ENCODE measurements at places on chromosomes 7 and 10.

- DNase-seq = no peak
Observed at GRCh38 chr7:141421306-141421705, 129.9 kb upstream of the AGK start.

DNA sequence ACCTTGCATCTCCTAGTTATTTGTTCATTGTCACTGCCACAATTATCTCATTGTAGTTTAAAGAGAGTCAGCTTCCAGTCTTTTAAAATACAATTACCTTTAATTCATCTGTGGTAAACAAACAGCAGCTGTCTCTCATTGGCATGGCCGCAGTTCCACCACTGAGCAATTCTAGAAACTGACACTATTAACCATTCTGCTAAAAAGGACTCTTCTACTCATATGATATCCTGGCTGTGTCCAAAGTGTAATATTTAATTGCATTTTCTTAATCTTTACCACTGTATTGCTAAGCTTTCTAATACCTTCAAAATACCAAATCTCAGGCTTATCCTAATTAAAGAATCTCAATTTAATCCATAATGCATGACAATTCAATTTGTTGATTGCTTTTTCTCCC, 639.0 kb downstream of the AUTS2 start:
- no peak for DNase-seq

DNA sequence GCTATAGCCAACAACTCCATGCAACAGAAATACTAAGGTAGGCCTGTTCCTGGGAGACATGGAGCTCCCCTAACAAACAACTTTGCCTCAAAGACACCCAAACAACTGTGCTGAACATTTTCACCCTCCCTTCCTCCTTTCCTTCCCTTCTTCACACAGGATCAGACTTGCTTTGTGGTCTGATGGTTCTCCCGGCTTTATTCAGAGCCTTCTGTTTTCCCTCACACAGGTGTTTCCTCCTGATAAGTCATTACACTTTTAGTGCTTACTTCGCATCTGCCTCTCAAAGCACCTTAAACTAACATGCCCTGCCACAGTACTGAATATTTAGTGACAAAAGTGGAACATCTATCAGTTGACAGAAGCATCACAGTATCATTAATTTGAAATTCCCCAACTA, 56.3 kb upstream of the YAE1 start:
- DNase-seq = no peak

GRCh38 chr7:139949629-139950028, 113.1 kb downstream of the PARP12 start:
- DNase-seq = no peak

DNA sequence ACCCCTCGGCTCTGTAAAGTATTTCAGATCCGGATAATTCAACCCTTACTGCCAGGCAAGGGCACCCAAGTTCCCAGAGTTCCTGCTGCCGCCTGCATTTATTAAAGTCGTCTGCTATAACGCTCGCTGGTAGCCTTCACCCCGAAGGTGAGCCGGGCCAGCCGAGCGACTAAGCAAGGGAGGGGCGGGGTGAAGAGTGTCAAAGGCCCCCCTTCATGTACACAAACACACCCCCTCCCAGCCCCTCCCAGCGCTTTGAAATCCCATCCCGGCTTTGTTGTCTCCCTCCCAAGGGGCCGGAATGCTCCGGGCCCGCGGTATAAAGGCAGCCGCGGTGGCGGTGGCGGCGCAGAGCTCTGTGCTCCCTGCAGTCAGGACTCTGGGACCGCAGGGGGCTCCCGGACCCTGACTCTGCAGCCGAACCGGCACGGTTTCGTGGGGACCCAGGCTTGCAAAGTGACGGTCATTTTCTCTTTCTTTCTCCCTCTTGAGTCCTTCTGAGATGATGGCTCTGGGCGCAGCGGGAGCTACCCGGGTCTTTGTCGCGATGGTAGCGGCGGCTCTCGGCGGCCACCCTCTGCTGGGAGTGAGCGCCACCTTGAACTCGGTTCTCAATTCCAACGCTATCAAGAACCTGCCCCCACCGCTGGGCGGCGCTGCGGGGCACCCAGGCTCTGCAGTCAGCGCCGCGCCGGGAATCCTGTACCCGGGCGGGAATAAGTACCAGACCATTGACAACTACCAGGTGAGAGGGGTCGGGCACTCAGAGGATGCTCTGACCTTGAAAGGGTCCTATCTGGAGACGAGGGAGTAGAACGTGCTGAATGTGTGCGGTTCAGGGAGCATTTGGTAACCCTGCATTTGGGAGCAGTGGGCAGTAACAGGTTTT, at the start of gene DKK1:
Gene DKK1, plus strand, starts transcription at position 349 of the 889 bp plus-strand sequence. Its CDS starts 154 bp downstream, at position 503.
- no peak for DNase-seq

- no peak for DNase-seq
Observed at GRCh38 chr10:32929634-32930033, 28.4 kb downstream of the ITGB1 start.

- DNase-seq = no peak
Observed at GRCh38 chr7:37117292-37117691, 331.4 kb downstream of the ELMO1 start.

GRCh38 chr10:76036962-76037361, 605.5 kb downstream of the LRMDA start:
- no peak for DNase-seq

DNA sequence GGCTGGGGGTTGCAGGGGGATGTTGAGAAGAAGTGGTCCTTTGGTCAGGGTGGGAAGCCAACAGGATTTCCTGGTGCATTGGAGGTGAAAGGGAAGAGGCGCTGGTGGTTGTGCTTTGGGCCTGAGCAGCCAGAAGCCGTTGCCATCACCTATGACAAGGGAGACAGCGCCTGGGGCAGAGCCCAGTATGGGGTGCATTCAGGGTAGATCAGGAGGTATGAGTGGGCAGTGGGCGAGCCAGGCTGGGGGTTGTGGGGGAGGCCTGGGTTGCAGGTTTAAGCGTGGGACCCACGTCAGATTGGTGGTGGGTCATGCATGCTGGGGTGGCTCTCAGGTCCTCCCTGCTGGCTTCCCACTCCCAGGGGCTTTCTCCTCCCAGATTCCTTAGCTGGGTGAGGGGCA, 6.3 kb upstream of the PILRB start:
- no peak for DNase-seq

DNA sequence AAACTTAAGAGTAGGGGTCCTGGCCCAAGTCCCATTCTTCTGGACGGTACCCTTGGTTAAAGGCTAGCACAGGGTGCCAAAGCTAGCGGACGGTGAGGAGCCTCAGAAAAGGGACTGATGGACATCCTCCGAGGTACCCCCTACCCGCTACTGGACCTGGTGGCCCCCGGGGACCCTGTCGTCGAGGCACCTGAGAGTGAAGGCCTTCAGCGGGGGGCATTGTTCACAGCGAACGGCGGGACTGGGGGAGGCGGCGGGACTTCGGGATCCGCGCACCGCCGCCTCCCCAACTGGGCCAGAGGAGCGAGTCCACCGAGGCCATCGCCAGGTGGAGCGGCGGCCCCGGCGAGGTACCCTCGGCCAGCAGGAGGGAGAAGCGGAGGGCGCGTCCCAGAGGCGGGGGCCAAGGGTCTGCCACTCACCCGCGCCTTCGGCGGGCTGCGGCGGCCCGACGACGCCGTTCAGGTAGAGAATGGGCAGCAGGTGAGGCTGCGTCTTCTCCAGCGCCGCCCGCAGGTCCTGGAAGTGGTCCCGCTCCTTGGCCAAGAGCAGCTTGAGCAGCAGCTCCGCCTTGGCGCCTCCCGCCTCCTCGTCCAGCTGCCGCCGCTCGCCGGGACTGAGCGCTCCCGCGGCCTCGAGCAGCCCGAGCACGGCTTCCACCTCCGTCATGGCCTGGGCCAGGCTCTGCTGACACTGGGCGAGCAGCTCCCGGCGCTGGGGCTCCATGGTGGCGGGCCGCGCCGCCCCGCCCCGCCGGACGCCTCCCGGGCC, 575 bp downstream of the DLG5 start:
- DNase-seq = peak; percentile 23

GRCh38 chr10:4344492-4344994, 481.5 kb upstream of the AKR1E2 start:
- no peak for DNase-seq

GRCh38 chr7:104627516-104627915, 299.1 kb downstream of the LHFPL3 start:
- DNase-seq = no peak

GRCh38 chr10:9951481-9952257, 1066.0 kb upstream of the CELF2 start:
- DNase-seq = no peak

GRCh38 chr7:39746103-39746819, 122.9 kb downstream of the RALA start:
- peak; percentile 23 for DNase-seq

DNA sequence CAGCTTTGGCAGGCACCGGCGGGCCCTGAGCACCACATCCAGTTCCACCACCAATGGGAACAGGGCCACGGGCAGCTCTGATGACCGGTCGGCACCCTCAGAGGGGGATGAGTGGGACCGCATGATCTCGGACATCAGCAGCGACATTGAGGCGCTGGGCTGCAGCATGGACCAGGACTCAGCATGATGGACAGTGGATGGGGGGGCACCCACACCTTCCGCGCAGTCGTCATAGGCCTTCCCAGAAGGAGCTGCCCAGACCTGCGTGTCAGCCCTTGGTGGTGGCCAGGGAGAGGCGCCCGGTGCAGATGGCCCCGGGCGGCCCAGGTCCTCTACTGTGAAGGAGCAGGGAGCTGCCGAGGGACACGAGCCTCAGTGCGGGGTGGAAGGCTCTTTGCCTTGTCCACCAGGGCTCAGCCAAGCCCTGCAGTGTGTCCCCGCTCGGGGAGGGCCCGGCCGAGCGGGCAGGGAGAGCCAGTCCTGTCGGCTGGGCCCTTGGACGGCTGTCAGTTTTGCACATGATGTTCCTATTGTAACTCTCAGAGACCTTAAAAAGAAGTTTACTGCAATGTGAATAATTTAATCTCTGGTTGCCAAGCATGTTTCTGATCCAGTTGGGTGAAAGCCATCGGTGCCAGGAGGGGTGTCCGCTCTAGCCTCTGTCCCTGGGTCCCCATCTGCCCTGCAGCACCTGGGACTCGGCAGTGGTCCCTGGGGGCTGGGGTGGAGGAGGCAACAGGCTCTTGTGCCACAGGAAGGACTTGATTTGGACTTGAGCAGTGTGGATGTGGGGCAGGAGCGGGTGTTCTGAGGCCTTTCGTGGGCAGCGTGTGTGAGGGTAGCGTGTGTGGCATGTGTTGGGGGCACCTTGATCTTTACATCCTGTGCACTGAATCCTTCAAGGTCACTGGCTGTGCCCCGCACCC, 12.6 kb downstream of the NACAD start:
- DNase-seq = no peak

DNA sequence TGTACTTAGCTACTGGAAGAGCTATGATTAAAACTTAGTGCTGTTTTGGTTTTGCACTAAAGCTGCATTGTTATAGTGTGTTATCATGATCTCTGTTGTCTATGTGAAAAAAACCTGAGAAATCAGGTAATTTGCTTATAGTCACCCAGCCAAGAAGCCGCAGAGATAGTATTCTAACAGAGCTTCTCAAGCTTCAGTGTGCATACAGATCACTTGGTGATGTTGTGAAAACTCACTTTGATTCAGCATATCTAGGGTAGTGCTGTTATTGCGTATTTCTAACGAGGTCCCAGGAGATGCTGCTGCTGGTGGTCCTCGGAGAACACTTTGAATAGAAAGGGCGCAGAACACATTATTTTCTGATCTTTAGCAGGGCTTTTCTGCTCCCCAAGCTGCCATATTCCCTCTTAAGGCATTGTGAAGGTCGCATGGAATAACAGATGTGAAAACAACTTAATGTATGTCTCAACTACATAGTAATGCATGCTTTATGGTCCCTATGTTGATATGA, 68.4 kb upstream of the PDCD4 start:
- DNase-seq = no peak

GRCh38 chr10:52258799-52259425, 55.2 kb upstream of the DKK1 start:
- no peak for DNase-seq

GRCh38 chr7:135843214-135843613, 94.6 kb upstream of the FAM180A start:
- DNase-seq = no peak

DNA sequence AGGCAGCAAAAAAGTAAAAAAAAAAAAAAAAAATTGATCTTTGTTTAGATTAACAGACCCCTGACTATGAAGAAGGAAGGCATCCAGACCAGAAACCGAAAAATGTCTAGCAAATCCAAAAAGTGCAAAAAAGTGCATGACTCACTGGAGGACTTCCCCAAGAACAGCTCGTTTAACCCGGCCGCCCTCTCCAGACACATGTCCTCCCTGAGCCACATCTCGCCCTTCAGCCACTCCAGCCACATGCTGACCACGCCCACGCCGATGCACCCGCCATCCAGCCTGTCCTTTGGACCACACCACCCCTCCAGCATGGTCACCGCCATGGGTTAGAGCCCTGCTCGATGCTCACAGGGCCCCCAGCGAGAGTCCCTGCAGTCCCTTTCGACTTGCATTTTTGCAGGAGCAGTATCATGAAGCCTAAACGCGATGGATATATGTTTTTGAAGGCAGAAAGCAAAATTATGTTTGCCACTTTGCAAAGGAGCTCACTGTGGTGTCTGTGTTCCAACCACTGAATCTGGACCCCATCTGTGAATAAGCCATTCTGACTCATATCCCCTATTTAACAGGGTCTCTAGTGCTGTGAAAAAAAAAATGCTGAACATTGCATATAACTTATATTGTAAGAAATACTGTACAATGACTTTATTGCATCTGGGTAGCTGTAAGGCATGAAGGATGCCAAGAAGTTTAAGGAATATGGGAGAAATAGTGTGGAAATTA, 19.4 kb downstream of the GATA3 start:
- DNase-seq = no peak

DNA sequence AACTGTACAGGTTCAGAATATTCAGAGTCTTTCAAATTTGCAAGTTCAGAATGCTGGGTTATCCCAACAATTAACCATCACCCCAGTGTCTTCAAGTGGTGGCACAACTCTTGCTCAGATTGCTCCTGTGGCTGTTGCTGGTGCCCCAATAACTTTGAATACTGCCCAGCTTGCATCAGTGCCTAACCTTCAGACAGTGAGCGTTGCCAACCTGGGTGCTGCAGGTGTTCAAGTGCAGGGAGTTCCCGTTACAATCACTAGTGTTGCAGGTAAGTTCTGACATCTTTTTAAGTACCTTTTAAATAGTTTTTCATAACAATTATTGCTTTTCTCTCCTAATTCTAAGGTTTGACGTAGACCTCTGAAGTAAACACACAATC, 2.7 kb downstream of the SP4 start:
- no peak for DNase-seq

- no peak for DNase-seq
Observed at GRCh38 chr10:110003524-110003885, 4.3 kb upstream of the ADD3 start.

GRCh38 chr10:21364196-21365114, 161.0 kb downstream of the SKIDA1 start:
- DNase-seq = no peak

- no peak for DNase-seq
Observed at GRCh38 chr7:68376131-68376661, 1222.1 kb upstream of the AUTS2 start.

- no peak for DNase-seq
Observed at GRCh38 chr7:116521046-116521664, 3.7 kb upstream of the CAV1 start.

GRCh38 chr7:55085511-55086412, 66.9 kb downstream of the EGFR start:
- DNase-seq = no peak

All from HL-60 (cell line).